Adrenal gland (tissue), 19 donors: ENCODE measurements at places on chromosomes 2 and 18. TPM values are rescaled to one million over a fixed set of nuclear protein-coding genes. Genes with fewer than 3 reads are reported as not detected.

The IL1F10 gene
- not detected for total RNA-seq

The OR6B2 gene
- total RNA-seq, result not detected

The PSME4 gene
- 36.1 TPM for total RNA-seq

The INHBB gene
- 7.0 TPM for total RNA-seq

The METTL8 gene
- 13.8 TPM for total RNA-seq

The LCT gene
- not detected for total RNA-seq

The BCL2L11 gene
- total RNA-seq, result 18.7 TPM

The UGGT1 gene
- total RNA-seq, result 65.3 TPM

The SIX3 gene
- total RNA-seq, result not detected

The ANTXR1 gene
- total RNA-seq, result 111 TPM

The CD207 gene
- not detected for total RNA-seq

The PROM2 gene
- 0.26 TPM for total RNA-seq

The OTOS gene
- not detected for total RNA-seq

The ELOA2 gene
- total RNA-seq, result not detected

The GKN2 gene
- total RNA-seq, result not detected

The TEX44 gene
- total RNA-seq, result not detected
